ENCODE measurements at places on chromosomes 16 and 17. TPM values are rescaled to one million over a fixed set of nuclear protein-coding genes. Genes with fewer than 3 reads are reported as not detected.

- no peak for DNase-seq
Measured at GRCh38 chr16:19753815-19754643, 36.0 kb downstream of the IQCK start.

DNA sequence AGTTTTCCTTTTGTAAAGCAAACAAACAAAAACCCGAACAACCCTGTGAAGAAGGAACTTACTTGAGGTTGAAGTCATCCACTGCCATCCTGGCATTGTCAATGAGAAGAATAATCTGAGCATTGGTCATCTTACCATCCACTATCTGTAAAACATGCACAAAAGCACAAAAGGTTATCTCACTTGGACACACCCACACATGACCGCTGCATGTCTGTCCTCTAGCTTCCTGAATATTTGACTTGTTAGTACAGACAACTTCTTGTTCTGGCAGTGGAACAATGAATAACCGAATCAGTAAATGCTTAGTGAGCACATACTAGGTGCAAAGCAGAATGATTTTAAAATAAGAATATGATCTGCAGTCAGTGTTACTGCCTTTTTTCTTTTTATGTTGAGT is 6.1 kb downstream of the KRT23 start:
- no peak for DNase-seq

- DNase-seq = no peak
Measured at GRCh38 chr17:10557422-10557821, 8.0 kb upstream of the MYH2 start.

Gene KATNIP
- total RNA-seq = 13.2 TPM
